Kidney (tissue), 22 donors: ENCODE measurements at places on chromosomes 1 and 21. TPM values are rescaled to one million over a fixed set of nuclear protein-coding genes. Genes with fewer than 3 reads are reported as not detected.
A peak's percentile ranks its signal among the peaks of the same experiment; 100 is the strongest.

The CD247 gene
- 7.7 TPM for total RNA-seq

GRCh38 chr1:212367474-212368072 lies 47.1 kb downstream of the PACC1 start:
- DNase-seq = no peak

- DNase-seq = no peak
These were observed 237.6 kb downstream of the SMYD3 start for GRCh38 chr1:246269466-246269865.

The ATP1A2 gene
- 4.1 TPM for total RNA-seq

GRCh38 chr1:174938281-174939007 lies 61.3 kb upstream of the CACYBP start:
- DNase-seq = no peak

DNA sequence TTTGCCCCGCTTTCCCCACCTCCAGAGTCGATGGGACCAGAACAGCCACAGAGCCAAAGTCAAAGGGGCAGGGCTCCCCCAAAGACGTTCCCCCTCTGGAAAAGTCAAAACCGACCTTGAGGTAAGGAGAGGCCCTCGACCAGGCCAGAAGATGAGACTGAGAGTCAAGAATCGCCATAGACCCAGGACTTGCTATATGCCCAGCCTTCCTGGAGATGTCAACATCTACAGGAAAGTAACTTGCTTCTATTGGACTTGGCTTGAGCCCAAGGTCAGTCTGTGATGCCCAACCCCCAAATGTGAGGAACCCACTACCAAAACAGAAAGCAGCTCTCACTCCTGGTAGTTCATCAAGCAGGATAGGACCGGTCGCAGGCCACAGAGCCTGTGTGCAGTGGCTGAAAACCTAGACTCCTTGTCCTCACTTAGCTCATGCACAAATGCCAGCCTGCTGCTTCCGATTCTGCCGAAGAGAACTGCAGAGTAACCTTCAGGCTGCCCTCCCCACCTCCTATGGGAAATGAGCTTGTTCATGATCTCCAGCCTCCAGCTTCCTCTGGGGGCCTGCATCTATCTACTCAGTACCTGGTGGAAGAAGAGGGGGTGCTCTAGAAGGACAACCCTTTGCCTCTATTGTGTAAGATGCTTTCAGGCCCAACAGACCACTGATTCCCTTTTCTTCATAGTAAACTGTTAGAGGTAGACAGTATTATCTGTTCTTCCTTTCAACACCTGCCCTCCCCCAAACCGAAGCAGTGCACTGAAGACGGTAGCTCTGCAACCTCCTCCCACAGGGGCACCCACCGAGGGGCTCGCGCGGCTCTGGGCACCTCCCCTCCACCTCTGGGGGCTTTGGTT lies 1.4 kb downstream of the ACOT7 start:
- DNase-seq = peak; percentile 44

GRCh38 chr1:210081494-210081893 lies 143.5 kb downstream of the SYT14 start:
- no peak for DNase-seq

DNA sequence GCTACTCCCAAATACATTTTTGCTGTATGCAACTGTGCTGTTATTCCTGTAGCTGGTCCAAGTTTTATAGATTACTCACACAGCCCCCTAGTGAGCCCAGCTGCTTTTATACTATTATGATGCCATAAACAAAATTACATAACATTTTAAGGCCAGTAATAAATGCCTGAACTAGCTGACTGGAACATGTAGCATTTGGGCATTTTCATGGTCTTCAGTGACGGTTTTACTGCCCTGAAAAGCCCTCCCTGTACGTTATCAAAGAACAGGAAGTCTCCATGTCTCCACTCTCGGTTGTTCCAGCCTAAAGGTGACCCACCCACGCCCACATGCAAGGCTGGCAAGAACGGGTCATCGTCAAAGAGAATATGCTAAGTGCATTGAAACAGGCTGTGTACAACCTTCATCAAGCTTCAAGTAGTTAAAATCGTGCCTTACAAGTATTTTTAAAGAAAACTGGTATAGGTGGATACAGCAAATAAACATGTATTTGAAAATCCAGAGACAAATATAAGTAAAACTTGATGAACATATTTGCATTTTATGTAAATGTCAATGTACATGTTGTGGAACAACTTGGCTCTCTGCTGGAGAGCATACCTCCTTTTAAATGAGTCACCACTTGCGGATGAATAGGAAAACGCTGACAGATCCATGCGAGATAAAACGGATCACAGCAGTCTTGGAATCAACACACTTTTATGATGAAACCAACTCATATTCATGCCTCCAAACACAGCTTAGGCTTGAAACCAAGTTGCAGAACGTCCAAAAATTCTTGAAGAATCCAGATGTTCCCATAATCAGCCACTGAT lies 520.5 kb downstream of the SMYD3 start:
- DNase-seq = no peak

The C1orf185 gene
- total RNA-seq = not detected

GRCh38 chr1:147808025-147808424 lies 47.6 kb upstream of the GJA5 start:
- no peak for DNase-seq

GRCh38 chr1:206790502-206791250 lies 18.4 kb upstream of the IL10 start:
- no peak for DNase-seq

The SLC6A9 gene
- total RNA-seq = 12.6 TPM
